ENCODE measurements at places on chromosomes 11 and 22.

DNA sequence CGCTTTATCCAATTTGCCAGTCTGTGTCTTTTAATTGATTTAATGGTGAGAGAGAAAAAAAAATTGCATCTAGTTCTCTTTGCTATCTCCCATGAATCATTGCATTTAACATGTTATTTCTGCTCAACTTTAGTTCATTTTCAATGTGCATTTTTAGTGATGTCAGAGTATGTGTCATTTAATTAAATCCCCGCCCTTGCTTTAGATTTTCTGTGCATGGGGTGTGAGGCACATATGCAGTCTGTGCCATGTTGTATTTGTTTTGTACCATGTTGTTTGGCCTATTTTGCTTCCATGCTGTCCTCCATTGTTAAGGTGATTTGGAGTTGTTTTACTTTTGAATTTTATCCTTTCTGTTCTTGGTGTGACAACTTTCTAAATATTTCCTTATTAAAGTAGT is 8.3 kb upstream of the NCR3LG1 start:
- no peak for DNase-seq

GRCh38 chr11:62142921-62143320 is 19.1 kb downstream of the INCENP start:
- DNase-seq: no peak

DNA sequence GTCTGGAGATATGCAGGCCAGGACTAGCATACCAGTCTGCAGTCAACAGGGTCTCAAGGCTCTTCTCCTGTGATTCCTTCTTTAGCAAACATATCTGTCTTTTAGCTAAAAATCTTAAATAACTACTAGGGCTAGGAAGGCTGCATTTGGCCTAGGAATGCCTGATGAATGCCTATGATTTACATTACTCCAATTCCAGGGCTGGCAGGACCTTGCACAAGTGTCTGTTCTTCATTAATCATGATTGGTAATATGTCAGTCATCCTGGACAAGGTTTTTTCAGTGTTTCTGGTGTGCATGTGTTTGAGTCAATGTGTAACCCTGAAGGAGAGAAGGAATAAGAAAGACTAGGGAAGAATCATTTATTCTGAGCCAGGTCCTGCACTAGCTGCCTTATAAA is 280.5 kb upstream of the NARS2 start:
- DNase-seq: no peak

GRCh38 chr22:20746431-20747189 is 27.3 kb upstream of the SERPIND1 start:
- no peak for DNase-seq

DNA sequence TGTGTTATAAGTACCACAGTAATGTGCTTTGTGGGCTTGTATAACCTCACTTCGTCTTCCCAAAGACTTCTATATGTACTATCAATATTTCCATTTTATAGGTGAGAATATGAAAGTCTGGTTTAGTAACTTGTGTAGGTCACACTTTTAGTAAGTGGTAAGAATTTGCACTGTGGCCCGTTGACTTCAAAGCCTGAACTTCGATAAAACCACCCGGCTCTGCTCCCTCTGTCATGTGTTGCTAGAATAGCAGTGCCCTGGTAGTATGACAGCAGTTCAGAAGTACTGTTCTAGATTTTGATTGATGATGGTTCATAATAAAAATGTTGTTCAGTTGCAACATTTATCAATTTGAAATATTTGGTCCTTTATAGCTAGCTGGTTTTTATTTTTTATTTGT is 110.2 kb upstream of the SORL1-AS1 start:
- DNase-seq: no peak

DNA sequence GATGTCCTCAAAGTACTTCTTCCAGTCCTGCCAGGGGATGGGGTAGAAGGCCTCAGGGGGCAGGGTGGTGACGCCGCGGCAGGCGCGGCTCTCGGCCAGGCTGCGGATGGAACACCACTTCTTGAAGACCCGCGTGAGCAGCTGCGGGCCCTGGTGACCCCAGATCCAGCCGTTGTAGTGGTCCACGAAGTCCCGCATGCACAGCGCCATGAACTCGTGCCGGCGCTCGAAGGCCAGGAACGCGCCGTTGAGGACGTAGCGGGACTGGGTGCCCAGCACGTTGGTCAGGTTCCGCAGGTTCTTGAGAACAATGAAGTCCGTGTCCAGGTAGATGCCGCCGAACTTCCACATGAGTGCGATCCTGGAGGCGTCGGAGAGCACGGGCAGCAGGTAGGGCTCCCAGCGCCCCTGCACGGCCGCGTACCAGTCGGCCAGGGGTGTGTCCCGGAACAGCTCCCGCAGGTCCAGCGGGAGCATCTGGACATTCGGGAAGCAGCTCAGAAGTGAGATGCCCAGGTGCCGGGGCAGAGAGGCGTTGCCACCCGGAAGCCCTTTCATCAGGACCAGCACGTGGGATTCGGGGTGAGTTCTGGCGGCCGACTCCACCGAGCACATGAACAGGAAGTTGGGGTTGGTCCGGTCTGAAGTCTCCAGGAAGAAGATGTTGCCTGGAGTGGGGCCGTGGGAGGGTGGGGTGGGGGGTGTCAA is 27.5 kb downstream of the A4GALT start:
- no peak for DNase-seq

Measured in NCI-H1436 treated with DMSO at 0.1 percent for 48 hours (cell line).